ENCODE measurements at places on chromosomes 6 and 20.

DNA sequence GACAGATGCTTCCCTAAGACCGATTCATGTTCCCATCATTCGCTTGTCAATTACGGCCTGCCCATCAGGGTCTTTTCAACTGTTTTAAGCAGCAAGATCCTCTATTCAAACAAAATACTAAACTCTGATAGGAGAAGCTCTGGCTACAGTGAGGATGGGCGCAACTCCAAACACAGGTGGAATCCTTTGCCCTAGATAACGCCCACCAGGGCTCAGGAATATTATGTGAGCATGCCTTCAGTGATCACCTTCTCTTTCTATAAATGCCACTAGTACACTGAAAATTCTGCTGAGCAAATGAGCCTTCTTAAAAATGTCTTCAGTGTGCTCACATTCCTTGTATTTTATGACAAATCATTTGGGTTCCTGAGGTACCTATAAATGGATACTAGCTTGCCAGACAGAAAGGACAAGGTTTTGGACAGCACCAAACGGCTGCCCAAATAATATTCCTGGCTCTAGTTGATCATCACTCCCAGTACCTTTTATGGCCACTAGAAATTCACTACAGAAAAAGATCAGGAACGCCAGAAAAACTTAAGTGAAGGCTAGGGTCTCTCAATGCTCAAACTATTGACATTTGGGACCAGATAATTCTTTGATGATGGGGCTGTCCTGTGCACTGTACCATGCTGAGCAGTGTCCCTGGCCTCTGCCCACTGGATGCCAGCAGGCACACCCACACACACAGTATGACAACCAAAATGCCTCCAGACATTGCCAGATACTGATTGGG is 13.1 kb downstream of the ZNF217 start:
- no peak for DNase-seq

DNA sequence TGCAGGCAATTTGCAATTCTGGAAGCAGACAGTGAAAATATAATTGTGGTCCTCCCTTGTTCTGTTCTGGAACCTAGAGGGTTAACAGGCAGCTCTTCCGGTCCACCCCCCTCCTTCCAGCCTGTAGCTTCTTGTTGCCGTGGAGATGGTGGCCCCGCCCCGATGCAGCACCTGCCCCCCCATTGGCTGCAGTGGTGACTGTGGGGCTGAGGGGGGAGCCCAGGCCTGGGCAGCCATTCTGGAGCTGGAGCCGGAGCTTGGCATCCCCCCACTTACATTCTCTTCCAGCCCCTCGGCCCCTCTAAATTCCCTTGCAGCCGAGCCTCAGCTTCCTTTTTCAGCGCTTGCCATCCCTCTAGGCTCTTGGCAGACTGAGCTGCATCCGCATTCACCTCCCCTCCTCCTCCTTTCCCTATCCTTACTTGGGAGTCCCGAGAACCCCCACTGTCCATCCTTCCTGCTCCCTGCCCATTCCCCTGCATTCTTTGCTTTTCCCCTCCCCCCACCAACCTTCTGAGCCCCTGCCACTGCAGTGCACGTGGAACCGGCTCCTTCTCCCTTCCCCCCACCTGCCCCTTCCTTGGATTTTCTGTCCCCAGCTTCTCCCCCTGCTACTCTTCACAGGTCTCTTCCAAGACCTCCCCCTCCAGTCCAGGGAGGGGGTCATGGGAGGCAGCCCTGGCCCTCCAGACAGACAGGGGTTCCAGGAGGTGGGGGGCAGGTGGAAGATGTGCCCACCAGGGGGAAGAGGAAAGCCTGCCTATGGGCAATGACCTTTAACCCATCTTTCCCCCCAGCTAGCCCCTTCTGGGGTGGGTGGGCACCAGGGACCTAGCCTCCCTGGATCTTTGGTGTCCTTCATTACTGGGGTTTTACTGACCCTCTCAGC is 11.4 kb downstream of the SYNGAP1 start:
- peak; percentile 53 for DNase-seq

- DNase-seq: no peak
Measured at GRCh38 chr20:64140956-64141355, 23.3 kb upstream of the MYT1 start.

DNA sequence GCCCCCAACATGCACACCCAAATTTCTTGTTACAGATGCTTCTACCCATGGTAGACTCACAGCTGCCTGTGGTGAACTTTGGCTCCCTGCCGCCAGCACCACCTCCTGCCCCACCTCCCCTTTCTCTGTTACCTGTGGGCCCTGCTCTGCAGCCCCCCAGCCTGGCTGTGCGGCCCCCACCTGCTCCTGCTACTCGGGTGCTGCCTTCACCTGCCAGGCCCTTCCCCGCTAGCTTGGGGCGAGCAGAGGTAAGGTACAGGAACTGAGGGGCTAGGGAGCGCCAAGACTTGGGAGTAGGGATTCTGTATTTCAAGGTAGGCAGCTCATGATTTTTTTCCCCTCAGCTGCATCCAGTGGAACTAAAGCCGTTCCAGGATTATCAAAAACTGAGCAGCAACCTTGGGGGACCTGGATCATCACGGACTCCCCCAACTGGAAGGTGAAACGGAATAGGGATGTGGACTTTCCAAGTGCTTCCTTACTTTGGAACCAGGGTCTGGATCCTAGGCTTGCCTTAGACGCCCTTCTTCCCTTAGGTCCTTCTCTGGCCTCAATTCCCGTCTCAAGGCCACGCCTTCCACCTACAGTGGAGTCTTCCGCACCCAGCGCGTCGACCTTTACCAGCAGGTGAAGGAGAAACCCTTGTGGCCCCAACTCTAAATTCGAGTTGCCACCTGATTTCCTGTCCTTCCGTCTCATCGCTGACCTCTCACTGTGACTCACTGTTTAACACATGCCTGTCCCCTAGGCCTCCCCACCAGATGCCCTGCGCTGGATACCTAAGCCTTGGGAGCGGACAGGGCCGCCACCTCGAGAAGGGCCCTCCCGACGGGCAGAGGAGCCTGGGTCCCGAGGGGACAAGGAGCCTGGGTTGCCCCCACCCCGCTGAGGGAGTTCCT is 15.5 kb downstream of the BAG6 start:
- no peak for DNase-seq

DNA sequence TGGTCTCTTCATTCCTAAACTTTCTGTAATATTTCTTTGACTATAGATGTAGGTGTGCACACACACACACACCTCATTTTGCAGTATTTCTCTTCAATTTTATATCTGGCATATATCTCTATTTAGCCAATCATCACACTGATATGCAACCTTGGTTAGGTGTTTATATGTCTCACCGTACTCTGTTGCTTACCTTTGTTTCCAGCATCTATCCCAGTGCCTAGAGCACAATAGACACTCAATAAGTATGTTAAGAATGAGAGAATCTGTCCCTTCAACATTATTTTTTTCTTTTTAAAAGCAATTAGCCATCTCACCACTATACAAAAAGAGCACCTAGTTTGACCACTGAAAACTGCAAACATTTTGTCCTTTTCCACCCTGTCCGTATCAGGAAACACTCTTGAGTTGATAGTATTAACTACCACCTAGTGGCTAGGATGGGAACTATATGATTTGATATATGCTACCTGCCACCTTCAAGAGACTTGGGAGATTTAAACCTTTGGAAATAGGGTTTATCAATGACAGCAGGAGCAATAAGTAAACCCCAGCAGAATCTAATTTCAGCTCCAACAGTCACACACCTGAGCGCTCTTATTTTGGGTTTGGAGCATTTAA is 48.7 kb upstream of the RSPO3 start:
- peak; percentile 14 for DNase-seq

DNA sequence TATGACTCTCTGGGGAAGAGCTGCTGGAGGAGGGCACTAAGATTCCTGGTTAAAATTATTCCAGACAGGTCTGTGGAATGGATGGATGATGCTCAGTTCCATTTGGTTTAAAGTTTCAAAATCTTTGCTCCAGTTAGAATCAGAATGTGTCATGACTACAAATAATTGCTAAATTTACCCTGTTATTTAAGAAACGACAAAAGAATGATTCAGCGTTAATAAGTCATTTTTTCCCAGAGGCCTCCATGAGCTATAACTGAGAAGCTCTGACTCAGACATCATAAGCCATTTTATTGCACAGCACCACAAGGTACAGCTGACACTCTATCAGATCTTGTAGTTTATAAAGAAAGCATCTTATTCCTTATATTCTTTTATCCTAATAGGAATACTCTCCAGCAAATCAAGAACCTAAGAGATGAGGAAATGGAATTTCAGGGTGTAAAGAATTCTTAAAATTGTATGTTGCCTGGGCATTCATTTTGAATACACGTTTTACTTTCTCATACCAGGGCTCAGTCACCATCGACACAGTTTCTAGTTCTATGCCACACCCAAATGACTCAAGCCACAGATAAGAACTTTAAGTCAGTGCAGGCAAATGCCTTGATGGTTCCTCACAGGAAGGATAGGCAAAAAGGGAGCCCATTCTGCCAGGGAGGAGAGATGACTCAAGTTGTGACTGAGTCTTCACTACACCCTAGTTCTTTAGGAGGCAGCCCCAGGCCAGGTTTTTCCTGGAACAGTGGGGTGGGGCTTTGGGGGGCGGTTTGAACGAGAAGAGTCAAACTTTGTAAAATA is 636.0 kb downstream of the MMUT start:
- DNase-seq: peak; percentile 93

All from H4 (cell line).